ENCODE measurements at places on chromosomes 11 and 22.
A peak's percentile ranks its signal among the peaks of the same experiment; 100 is the strongest.

GRCh38 chr11:19020831-19021230, 39.7 kb downstream of the MRGPRX2 start:
- no peak for DNase-seq

- DNase-seq, result no peak
These were observed 75.7 kb upstream of the CSNK2A3 start for GRCh38 chr11:11428714-11429113.

GRCh38 chr11:95566211-95566610, 223.4 kb downstream of the FAM76B start:
- DNase-seq, result peak; percentile 74

DNA sequence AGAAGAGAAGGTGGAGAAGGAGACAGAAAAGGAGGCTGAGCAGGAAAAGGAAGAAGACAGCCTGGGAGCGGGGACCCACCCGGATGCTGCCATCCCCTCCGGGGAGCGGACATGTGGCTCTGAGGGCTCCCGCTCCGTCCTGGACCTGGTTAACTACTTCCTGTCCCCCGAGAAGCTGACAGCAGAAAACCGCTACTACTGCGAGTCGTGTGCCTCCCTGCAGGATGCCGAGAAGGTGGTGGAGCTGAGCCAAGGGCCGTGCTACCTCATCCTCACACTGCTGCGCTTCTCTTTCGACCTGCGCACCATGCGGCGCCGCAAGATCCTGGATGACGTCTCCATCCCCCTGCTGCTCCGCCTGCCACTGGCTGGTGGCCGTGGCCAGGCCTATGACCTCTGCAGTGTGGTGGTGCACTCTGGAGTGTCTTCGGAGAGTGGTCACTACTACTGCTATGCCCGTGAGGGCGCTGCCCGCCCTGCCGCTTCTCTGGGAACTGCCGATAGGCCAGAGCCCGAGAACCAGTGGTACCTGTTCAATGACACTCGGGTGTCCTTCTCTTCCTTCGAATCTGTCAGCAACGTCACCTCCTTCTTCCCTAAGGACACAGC, 21.4 kb downstream of the USP35 start:
- no peak for DNase-seq

DNA sequence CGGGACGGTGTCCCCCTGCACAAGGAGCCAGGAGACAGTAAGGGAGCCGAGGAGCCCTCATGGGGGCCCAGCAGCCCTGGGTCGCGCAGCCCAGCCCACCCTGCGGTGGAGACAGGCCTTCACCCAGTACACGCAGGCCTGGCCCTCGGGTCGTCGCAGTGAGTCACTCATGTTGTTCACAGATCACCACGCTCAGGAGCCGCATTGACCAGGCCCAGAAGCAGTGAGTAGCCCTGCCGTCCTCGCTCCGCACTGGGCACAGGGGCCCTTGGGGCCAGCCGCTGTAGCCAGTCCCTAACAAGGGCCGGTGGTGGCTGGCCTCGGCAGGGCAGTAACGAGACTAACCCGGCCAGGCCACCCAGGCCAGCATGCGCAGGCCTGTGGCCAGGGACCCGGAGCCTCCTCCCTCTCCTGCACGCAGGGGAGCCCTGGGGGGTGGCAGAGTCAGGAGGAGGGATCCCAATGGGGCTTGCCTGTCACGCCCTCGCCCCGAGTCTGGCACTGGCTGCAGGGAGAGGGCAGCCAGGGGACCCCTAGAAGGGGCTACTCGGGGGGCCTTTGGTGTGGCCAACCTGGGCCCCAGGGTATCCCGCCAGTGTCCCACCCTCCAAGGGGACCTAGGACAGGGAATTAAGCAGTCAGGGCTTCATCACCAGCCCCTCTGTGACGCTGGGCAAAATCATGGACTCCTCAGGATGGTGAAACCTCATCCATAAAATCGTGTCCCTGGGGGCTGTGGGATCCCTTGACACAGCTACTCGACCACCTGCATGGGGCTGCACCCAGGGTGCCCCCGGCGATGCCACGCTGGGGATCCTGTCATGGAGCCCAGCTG, 10.1 kb upstream of the MRPL23 start:
- DNase-seq, result no peak

DNA sequence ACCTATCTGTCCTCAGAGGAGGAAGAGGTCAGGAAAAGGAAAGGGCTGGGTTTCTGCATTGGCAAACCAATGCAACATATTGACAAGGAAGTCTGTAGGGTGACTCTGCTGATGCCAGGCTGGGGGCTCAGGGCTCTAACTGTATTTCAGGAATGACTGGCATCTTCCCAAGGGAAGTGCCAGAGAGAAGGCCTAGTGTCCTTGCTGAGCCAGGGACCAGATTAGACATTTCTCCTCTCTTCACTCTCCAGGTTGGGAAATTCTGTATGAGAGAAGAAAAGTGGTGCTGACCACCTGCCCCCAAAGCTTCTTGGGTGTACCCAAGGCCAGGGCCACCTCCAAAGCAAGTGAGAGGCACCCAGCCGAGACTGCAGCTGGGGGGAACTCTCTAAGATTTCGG, 27.2 kb downstream of the GRIK4 start:
- DNase-seq, result no peak

GRCh38 chr11:62928011-62928410, 6.8 kb upstream of the CHRM1 start:
- no peak for DNase-seq

DNA sequence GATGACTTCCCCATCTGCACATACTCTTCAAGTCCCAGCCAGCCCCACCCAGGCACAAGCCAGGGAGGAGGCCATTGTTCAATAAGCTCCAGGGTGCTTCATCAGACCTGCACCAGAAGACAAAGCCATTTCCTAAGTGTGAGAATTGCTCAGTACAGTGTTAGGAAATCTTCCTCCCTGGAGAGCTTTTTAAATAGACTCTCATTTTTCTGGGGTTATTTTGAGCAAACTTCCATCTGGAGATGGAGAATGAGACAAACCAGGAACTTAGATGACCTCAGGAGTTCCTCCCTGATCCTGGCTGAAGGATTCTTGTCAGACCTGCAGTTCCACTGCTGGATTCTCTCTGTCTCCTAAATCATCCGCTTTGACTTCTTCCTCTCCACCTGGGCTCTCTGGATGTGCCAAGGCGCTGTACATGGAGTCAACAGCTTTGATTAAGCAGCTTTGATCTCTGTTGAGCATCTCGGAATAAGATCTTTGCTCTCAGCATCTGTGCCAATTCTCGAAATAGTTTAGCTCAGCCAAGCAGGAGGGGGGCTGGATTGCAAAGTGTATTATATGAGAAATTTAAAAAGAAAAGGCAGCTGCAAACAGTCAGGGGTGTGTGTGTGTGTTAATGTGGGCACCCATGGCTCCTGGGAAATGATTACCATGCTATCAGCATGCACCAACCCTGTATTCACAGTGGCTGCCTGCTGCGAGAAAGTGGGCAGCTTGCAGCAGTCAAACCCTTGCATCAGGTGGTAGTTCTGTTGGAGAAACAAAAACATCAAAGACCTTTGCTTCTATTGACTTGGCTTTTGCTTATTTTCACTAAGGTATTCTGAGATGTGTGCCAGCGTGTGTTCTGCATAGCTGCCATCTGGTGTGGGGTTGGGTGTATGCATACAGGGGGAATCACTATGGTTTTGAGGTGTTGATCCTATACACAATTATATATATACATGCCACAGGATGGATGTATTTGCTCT, 70.2 kb upstream of the NAV2 start:
- peak; percentile 28 for DNase-seq

DNA sequence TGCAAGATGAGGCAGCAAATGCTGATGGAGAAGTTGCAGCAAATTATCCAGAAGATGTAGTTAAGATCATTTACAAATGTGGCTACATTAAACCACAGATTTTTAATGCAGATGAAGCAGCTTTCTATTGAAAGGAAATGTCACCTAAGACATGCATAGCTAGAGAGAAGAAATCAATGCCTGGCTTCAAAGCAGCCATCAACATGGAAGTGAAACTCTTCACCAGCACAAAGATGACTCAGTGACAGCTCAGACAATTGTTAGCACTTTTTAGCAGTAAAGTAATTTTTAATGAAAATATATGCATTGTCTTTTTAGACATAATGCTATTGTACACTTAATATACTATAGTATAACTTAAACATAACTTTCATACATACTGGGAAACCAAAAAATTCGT, 71.4 kb downstream of the FANCF start:
- DNase-seq, result no peak

- no peak for DNase-seq
These were observed 89.8 kb upstream of the LIN7C start for GRCh38 chr11:27596388-27596787.

GRCh38 chr11:103051151-103051801, 40.7 kb downstream of the DCUN1D5 start:
- peak; percentile 60 for DNase-seq

DNA sequence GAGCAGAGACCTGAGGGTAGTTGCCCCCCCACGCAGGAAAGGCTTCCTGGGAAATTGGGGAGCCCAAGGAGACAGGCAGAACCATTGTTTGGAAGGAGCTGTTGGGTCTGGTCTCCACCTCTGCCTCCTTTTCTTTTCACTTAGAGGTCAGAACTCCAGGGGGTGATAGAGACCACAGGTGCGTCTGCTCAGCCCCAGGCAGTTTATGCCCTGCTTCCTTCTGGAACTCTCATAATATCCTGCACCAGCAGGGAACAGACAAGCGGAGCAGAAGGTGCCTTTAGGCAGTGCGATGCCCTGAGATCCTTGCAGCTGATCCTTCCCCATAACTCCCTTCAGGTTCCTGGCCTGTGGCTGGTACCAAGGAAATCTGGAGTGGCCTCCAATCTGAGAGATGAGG, 120.2 kb downstream of the NECTIN1 start:
- DNase-seq, result no peak

DNA sequence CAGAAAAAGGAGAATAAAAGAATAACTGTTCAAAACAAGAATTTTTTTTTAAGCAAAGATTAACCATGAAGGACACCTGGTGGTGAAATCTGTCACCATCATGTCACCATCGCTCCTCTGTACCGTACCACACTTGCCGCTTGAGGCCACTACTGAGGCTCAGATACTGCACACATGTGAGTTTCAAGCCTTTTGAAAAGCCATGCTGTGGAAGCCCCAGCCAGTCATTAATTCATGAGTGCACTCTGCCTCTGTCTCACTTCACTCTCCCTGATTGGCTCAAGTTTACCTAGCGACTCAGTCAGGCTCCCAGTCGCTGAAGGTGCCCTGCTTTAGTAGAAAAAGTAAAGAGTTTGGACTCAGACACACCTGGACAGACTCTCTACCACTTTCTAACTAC, 6.6 kb upstream of the MS4A12 start:
- DNase-seq, result no peak

GRCh38 chr11:28223994-28224393, 115.8 kb downstream of the METTL15 start:
- DNase-seq, result no peak

GRCh38 chr11:70019576-70020011, 58.5 kb upstream of the ANO1 start:
- DNase-seq, result no peak

DNA sequence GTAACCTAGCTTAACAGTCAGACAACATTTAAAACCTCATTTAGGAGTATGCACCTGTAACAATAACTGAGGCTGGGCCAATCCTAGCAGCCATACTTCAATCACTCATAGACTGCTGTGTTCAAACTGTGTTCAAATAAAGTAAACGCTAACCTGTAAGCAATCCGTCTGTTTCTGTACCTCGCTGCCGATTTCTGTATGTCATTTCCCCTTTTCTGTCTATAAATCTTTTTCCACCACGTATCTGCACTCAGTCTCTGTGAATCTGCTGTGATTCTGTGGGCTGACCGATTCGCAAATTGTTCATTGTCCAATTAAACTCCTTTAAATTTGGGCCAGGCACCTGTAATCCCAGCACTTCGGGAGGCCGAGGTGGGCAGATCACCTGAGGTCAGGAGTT, 12.3 kb downstream of the APOBEC3H start:
- no peak for DNase-seq

DNA sequence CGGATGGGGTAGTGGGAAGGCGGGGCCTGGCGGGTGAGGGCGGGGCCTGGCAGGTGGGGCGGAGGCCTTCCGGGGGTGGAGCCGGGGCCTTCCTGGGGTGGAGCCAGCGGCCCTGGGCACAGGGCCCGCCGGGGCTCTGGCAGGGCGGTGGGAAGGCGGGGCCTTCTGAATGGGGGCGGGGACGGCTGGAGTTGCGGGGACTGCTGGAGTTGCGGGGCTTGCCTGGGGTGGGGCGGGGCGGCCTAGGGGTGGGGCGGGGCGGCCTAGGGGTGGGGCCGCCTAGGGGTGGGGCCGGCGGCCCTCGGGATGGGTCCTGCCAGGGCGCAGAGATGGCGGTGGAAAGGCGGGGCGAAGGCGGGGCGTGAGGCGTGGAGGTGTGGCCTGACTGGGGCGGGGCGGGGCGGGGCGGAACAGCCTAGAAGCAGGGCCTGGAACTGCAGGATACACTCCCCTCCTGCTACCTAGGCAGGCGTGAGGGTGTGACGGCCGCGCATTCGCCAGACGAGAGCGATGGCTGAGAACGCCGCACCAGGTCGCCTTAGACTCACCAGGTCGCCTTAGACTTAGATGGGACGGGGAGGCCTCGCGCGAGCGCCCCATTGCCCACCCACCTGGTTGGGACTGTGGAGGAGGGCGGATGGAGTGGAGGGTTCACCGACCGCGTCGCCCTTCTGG, 19.3 kb downstream of the RRP7A start:
- peak; percentile 69 for DNase-seq

DNA sequence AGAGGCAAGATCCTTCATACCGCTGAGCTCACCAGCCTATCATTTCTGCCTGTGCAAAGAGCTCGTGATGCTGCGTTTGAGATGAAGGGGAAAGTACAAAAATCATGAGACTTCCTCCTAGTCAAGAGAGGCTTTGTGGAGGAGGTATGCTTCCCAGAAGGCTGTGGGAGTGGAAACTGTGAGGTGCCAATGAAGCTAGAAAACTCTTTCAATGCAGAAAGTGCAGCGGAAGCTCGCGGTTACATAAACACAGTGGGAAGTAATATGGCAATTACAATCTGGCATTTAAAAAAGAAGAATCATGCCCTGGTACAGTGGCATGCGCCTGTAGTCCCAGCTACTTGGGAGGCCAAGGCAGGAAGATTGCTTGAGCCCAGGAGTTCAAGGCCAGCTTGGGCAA, 134.8 kb downstream of the EHF start:
- DNase-seq, result no peak
